CD4-positive, alpha-beta memory T cell (primary cell): ENCODE measurements at places on chromosomes 16 and 17. TPM values are rescaled to one million over a fixed set of nuclear protein-coding genes. Genes with fewer than 3 reads are reported as not detected.

The ST6GALNAC2 gene
- 3.6 TPM for total RNA-seq

The VASN gene
- total RNA-seq: 0.11 TPM

The ZNF500 gene
- 35.6 TPM for total RNA-seq

The NXN gene
- total RNA-seq: 1.5 TPM

The LPO gene
- not detected for total RNA-seq

The FTSJ3 gene
- total RNA-seq: 62.2 TPM

The TMEM92 gene
- total RNA-seq: not detected

- DNase-seq: no peak
These were observed 5.4 kb upstream of the CHRNE start for GRCh38 chr17:4908301-4908700.

DNA sequence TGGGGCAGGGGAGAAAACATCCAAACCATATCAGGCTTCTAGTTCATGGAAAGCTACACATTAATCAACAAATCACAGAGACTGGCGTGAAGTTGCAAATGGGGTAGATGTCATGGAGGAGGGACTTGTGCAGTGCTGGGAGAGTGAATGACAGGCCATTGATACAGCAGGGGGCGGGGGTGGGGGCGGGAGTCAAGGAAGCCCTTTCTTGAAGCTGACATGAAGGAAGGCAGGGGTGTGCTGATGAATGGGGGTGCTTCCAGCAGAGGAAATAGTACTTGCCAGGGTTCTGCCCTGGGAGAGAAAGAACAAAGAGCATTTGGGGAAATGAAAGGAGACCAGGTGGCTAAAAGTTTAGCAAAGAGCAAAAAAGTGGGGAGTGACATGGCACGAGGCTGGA is 269.9 kb downstream of the SHISA9 start:
- no peak for DNase-seq

DNA sequence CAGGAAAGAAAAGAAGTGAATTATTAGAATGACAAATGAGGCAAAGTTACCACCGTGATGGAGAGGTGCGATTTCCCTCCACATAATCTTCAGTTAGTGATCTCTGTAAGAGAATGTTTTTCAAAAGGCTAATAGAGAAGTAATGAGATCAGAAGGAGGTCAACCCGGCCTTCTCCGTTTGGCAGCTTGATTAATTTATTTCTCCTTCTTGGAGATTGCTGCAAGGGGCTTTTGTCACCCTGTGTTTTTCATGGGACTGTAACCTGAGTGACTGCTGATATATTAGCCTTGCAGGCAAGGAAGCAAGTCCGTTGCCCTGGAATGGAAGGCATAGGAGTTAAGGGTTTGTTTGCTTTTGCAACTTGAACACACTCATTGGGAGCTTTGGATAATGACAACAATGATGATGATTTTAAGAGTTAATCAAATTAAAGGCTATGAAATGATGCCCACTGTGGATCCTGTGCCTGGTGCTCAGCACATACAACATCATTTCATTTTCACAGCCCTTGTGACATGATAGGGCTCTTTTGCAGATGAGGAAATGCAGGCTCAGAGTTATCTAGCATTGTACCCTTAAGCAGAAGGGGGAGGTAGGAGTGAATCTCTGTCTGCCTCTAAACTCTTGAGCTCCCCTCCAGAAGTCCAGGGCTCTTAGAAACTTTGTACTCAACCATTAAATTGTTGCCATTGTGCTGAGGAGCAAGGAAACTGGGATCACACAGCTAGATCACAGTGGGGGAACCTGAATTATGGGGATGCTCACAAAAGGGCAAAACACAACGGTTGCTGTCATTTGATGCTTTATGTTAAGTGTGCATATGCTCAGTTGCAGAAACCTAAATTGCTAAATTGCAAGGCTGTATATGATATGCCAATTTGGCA is 226.3 kb downstream of the WWOX start:
- DNase-seq: no peak

- no peak for DNase-seq
These were observed 2.8 kb upstream of the IRX3 start for GRCh38 chr16:54289242-54289944.

GRCh38 chr16:26987597-26988010 is 79.1 kb upstream of the C16orf82 start:
- no peak for DNase-seq

DNA sequence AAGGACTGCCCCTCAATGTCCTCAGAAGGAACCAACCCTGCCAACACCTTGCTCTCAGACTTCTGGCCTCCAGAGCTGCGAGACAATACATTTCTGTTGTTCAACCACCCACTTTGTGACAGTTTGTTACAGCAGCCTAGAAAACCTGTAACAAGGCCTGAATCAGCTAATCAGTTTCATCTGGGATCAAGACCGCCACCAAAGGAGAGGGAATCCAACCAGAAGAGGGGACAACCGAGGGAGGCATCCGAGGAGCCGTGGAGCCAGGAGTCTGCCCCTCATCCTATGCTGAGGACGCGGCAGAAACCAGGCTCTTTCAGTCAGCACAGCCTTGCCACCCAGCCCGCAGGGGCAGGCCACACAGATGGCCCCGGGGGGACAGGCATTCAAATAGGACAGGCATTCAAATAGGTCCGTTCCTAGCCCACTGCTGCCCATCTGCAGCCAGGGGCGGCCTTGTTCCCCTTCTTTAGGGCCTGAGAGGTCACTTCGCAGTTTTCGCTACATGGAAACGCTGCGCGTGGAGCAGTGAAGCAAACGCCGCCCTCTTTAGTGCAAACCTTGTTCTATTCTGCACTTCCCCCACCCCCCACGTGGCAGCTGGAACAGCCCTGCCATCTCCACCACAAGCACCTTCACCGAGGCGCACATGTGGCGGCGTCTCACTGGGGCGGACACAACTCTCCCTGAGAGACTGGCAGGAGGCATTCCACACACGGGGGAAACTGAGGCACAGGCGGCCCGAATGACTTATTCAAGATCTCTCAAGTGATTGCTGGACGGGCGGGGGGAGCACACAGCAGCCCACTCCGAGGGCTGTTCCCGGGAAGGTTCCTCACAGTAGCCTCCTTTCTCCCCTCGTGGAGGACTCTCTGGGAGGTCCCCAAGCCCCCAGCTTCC is 26.7 kb downstream of the FA2H start:
- no peak for DNase-seq

GRCh38 chr17:75819116-75819515 is 25.1 kb downstream of the UNC13D start:
- no peak for DNase-seq

DNA sequence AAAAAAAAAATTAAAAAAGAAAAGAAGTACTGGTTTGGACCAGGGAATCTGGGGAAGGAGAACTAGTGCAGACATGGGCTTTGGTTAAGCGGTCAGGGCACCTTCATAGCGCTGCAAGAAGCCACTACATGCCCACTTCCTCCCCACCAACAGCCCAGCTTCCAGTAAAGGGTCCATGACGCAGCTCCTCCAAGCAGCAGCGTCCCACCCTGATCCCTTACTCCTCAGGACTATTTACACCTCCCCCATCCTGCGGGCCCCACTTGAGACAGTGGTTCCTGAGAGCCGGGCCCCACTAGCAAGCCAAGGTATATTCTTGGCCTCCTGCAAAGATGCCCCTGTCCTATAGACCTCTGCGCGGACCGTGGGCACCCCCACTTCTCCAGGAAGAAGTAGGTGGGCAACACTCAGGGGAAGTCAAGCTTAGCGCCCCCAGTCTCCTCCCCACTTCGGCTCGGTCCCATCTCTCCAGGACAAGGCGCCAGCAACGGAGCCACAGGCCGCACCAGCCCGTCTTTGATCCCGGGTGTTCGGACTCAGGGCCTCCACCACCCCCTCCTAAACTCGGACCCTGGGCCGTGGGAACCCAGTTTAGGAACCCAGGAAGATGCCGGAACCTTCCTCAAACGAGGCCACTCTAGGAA is 913 bp upstream of the PRR14 start:
- no peak for DNase-seq

GRCh38 chr16:14377326-14377725 is 252.7 kb downstream of the PARN start:
- DNase-seq: no peak

- DNase-seq: no peak
These were observed 59.8 kb downstream of the ANKFN1 start for GRCh38 chr17:56213031-56213430.

DNA sequence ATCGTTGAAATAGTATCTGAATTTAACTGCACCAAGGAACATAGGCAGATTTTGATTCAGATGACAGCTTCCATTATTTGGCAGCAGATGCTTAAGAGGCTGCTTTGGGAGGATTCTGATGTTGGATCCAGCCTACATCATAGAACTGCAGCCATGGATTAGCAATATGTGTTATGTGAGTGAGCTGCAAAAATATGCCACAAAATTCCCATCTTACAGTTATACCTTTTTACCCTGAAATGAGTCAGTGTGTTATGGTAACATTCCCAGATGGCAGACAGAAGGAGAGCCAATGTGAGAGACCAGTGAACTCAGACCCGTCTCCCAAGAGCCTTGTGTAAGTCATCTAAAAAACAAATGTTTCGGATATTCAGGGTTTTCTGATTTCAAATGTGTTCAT is 206.1 kb downstream of the CDH13 start:
- DNase-seq: no peak

DNA sequence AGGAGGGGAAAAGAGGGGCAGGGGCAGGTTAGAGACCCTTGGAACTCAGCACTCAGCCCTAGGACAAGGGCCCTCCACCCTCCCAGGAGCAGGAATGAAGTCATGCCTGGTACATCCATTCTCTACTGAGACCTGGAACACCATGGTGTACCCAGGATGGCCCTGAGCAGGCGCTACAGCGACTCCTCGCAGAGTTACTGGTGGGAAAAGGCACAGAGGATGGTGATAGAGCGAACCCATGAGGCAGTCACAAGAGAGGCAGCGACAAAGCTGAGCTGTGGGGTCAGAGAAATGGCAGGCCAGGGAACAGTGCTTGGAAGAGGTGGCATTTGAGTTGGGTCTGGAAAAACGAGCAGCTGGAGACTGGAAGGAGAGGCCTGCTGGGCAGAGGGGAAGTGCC is 37.5 kb downstream of the SRCIN1 start:
- DNase-seq: no peak

GRCh38 chr17:20009052-20009301 is 182 bp upstream of the SPECC1 start:
- no peak for DNase-seq
